ENCODE measurements at places on chromosomes 5 and 9.

DNA sequence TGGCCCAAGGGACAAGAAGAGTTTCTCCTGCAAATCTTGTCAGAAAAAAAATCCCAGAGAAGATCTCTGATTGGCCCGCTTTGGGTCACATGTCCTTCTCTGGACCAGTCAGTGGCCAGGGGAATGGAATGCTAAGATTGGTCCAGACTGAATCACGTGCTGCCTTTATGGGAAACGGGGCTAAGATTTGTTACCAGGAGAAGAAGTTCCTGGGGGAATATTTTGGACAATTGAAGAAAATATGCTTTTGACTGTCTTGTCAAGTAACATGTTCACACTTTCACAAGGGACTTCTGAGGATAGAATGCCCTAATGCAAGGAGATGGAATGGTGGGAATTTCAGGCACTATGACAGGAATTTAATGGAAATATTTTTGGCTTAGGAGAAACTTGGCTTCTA is 74.1 kb upstream of the SH3PXD2B start:
- peaks cover 7% of the 10 kb centered on the region for H3K4me1 ChIP-seq
- H3K27me3 ChIP-seq, result peaks cover 56% of the 10 kb centered on the region
- DNase-seq, result no peak
- H3K36me3 ChIP-seq, result peaks cover 2% of the 10 kb centered on the region
- no peak overlapping the region for H3K27ac ChIP-seq

DNA sequence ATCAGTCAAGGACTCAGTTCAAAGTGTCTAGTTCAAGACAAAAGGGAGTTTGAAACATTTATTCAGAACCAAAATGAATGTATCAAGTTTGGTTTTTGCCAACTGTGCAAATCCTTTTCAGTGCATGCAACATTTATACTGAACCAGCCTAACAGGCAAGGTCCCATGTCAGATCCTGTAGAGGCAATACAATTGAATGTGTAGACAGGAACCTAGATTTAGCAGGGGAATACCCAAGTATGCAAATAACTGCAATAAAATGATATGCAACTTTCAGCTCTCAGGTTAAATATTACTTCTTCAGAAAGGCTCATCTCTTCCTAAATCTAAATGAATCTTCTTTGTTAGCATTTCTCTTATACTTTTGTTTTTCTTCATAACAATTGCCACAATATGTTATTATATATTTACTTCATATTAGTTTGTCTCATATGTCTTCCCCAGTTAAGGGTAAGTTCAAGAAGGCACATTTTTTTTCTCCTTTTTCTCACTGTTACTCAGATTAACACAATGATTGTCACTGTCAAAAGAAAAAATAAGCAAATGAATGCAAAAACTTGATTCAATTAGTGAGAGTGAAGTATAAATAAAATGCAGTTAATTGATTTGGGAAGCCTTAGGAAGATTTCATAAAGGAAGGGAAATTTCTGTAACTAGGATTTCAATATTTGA is 163.9 kb upstream of the RASA1 start:
- no peaks in the 10 kb centered on the region for H3K36me3 ChIP-seq
- H3K27me3 ChIP-seq, result no peaks in the 10 kb centered on the region
- no peak overlapping the region for H3K4me3 ChIP-seq

DNA sequence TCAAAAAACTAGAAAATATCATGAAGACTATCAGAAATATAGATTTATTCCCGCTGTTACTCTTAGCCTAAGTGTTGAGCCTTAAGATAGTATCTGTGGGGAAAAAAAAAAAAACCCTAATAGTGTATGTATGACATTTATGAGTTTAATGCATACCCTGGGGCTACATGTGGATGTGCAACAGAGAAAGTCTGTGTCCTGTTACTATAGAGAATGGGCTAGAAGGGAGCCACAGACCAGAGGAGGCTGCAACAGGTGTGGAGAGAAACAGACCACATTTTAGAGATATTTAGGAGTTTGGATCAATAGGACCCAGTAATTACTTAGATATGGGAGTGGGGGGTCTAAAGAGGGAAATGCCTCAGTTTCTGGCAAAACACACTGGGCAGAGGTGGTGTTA is 15.4 kb downstream of the RNF130 start:
- H3K27ac ChIP-seq, result no peak overlapping the region
- peaks cover 20% of the 10 kb centered on the region for H3K4me1 ChIP-seq
- H3K4me3 ChIP-seq, result no peak overlapping the region
- no peaks in the 10 kb centered on the region for H3K27me3 ChIP-seq

DNA sequence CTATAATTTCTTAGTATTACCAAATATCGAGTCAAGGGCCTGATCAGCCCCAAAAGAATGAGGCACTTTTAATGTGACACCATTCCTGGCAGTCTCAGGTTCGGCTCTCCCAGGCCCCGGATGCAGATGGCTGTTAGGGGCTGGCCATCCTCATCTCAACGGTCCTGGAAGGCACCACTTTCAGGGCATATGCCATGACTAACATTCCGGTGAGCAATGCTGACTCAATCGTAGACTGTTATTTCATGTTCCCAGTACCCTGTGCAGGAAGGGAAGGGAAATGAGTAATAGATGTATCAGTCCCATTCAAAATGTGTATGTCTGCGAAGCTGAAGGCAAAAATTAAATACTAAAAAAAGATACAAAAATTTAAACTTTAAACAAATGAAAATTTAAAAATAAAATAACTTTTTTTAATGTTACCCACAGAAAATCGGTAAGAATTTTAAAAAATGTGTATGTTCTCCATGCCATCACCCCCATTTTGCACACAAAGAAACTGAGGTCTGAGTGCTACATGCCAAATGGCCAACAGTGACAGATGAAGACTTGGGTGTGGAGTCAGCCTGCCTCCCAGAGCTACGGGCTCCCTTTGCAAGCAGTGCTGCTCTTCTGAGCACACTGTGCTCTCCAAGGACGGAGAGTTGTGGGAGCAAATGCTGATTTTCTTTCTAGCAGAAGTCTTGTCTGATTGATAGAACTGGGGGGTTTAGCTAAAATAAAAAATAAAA is 79.0 kb downstream of the GLDC start:
- no peaks in the 10 kb centered on the region for H3K4me1 ChIP-seq
- H3K36me3 ChIP-seq, result no peaks in the 10 kb centered on the region
- no peak for DNase-seq

DNA sequence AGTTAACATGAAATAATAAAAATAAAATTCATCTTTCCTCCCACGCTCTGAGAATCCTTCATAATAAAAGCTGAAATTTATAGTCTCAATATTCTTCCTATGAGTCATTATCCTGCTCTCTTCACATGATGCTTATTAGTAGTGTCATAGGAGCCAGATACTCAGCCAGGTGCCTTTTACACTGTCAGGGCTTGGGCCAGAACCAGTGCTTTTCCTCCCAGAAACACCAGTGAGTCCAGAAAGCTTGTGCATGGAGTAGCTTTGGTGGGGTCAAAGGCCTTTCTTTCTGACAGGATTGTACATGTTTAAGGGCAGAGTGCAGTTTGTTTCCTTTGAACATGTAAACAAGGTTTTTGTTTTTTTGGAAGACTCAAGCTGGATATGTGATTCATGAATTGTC is 6.8 kb downstream of the LSM11 start:
- no peaks in the 10 kb centered on the region for H3K27me3 ChIP-seq
- H3K36me3 ChIP-seq, result peaks cover 9% of the 10 kb centered on the region
- peaks cover 4% of the 10 kb centered on the region for H3K4me1 ChIP-seq
- DNase-seq, result no peak
- no peak overlapping the region for H3K4me3 ChIP-seq

DNA sequence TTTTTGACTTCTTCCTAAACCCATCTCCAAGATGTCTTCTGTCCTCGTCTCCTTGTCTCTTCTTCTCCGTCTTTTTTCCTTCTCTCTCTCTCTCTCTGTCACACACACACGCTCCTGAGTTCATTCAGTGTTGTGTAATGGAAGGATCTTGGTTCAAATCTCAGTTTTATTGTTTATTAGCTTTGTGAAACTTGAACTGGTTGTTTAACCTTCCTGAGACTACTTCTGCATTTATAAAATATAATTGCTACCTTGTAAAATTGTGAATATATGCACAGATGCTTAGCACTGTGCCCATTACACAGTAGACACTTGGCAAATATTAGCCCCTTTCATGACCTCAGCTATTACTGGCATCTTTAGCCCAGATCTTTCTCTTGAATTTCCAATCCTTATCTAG is 2.4 kb upstream of the NADK2 start:
- DNase-seq, result no peak
- H3K36me3 ChIP-seq, result peaks cover 8% of the 10 kb centered on the region
- H3K4me3 ChIP-seq, result peak overlapping the region; percentile 87
- H3K27ac ChIP-seq, result peak overlapping the region; percentile 63
- peaks cover 10% of the 10 kb centered on the region for H3K27me3 ChIP-seq
- H3K4me1 ChIP-seq, result peaks cover 34% of the 10 kb centered on the region

DNA sequence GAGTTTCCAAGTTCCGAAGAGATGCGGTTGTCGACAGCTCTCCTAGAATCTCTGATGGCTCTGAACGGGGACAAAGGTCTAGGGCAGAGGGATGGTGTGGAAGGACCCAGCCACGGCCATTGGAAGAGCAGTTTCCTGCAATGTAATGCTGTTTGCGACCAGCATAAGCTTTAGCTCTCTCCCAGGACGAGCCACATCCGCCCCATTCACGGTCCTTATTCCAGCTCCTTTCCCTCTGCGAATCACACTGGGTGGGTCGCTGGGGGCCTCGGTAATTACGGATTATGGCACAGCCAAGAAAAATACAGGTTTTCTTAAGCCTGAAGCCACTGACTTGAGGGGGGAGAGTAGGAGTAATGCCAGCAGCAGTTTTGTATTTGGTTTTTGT is 22.7 kb downstream of the ANXA2R start:
- peaks cover 32% of the 10 kb centered on the region for H3K36me3 ChIP-seq
- no peak for DNase-seq
- H3K4me3 ChIP-seq, result peak overlapping the region; percentile 98
- no peaks in the 10 kb centered on the region for H3K27me3 ChIP-seq

GRCh38 chr9:104794070-104794469 is 30.1 kb downstream of the NIPSNAP3B start:
- no peak overlapping the region for H3K4me3 ChIP-seq
- H3K36me3 ChIP-seq, result peaks cover 10% of the 10 kb centered on the region
- DNase-seq, result no peak
- H3K4me1 ChIP-seq, result no peaks in the 10 kb centered on the region
- H3K27ac ChIP-seq, result no peak overlapping the region

- H3K4me3 ChIP-seq, result no peak overlapping the region
- H3K27ac ChIP-seq, result no peak overlapping the region
- H3K27me3 ChIP-seq, result no peaks in the 10 kb centered on the region
- DNase-seq, result no peak
- H3K36me3 ChIP-seq, result no peaks in the 10 kb centered on the region
Observed at GRCh38 chr9:78572266-78572665, 275.3 kb downstream of the PSAT1 start.

DNA sequence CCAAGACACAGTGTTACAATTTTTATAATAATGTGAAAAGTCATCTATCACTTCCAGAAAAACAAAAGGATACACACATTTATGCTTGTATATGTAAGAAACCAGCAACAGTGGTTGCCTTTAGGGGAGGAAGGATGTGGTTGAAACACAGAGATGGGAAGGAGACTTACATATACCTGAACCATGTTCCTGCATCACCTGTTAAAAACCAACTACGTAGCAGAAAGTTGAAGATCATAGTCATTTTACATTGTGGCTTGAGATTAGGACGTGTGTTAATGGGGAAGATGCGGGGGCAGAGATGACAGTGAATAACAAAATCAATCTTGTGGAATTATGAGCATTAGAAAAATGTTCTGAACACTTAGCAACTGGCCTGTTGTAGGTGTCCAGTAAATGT is 307.3 kb downstream of the MLLT3 start:
- peaks cover 28% of the 10 kb centered on the region for H3K4me1 ChIP-seq
- no peaks in the 10 kb centered on the region for H3K27me3 ChIP-seq
- no peak overlapping the region for H3K4me3 ChIP-seq
- H3K36me3 ChIP-seq, result peaks cover 1% of the 10 kb centered on the region
- H3K27ac ChIP-seq, result peak overlapping the region; percentile 44
- DNase-seq, result no peak

GRCh38 chr9:86549920-86550319 is 195.7 kb upstream of the TUT7 start:
- peaks cover 51% of the 10 kb centered on the region for H3K27me3 ChIP-seq
- H3K4me3 ChIP-seq, result no peak overlapping the region
- no peak overlapping the region for H3K27ac ChIP-seq
- no peaks in the 10 kb centered on the region for H3K4me1 ChIP-seq
- no peak for DNase-seq

- H3K4me3 ChIP-seq, result no peak overlapping the region
- H3K27me3 ChIP-seq, result no peaks in the 10 kb centered on the region
- peaks cover 32% of the 10 kb centered on the region for H3K4me1 ChIP-seq
- H3K36me3 ChIP-seq, result peaks cover 20% of the 10 kb centered on the region
- no peak for DNase-seq
- no peak overlapping the region for H3K27ac ChIP-seq
Observed at GRCh38 chr5:178111925-178112324, 1.4 kb upstream of the N4BP3 start.

DNA sequence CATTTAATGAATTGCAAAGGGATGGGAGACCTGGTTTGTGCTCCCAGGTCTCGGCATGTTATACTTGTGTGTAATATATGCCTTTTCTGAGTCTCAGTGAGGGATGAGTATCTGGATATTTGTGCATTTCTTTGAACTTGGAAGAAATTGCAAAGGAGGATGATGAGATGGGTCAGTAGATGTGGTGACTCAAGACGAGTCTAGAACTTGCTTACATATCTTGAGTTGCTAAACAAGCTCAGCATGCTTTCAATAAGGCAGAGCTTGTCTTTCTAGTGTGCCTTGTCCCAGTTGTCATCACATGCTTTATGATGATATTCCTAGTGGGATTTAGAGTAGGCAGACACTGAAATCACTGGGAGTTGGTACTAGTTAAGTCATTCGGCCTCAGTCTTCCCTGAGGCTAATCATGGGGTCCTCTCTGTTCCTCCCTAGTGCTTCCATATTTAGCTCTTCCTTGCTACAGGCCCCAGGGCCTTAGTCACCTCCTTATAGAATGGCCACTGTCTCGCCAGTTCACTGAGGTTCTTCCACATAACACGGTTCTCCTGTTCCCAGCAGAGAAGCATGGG is 222.3 kb downstream of the ARRDC3 start:
- H3K4me1 ChIP-seq, result peaks cover 15% of the 10 kb centered on the region
- H3K27ac ChIP-seq, result no peak overlapping the region
- no peak overlapping the region for H3K4me3 ChIP-seq

DNA sequence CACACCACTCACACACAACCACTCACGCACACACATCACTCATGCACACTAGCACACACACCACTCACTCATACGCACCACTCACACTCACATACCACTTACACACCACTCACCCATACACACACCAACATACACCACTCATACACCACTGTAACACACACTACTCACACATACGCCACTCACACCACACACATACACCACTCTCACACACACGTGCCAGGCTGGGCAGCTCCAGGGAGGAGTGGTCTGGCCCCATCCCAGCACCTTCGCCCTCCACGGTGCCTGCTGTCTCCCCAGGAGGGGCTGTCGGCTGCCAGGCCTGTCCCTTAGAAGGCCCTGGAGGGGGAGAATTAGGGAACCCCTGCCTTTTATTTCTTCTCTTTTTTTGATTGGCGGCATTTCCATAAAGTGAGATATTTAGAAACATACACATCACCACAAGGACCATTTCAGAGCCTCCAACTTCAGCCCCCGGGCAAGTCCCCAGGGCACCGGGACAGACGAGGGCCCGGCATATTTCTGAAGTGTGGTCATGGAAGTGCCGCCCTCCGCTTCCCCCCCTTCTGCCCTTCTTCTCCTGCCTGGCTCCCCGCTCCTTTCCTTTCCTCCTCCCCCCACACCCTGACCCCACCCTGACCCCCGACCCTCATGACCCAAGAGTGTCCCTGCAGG is 6.3 kb upstream of the ASB6 start:
- H3K27ac ChIP-seq, result no peak overlapping the region
- DNase-seq, result no peak
- H3K4me3 ChIP-seq, result no peak overlapping the region
- H3K36me3 ChIP-seq, result peaks cover 2% of the 10 kb centered on the region
- no peaks in the 10 kb centered on the region for H3K27me3 ChIP-seq

- no peak for DNase-seq
- H3K4me1 ChIP-seq, result no peaks in the 10 kb centered on the region
- H3K27me3 ChIP-seq, result no peaks in the 10 kb centered on the region
- no peak overlapping the region for H3K4me3 ChIP-seq
- H3K36me3 ChIP-seq, result no peaks in the 10 kb centered on the region
Observed at GRCh38 chr9:81664638-81665222, 24.6 kb downstream of the TLE1 start.
